NCI-H510A treated with DMSO at 0.1 percent for 48 hours (cell line): ENCODE measurements at places on chromosomes 7 and 10.

DNA sequence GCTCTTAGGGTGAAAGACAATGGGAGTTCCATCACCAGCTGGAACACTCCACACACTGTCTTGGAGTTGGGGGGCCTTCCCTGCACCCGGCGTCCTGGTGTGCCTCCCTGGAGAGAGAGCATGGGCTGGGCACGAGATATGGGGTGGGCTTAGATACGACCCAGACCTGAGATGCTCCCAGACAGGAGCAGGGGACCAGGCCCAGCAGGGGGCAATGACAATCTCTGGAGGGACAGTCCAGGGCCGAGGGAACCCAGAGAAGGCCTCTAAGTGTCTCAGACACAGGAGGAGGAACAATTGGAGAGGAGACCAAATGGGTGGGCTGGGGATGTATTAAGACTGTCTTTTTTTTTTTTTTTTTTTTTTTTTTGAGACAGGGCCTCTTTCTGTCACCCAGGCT is 40.0 kb downstream of the MYL10 start:
- DNase-seq: no peak

GRCh38 chr10:20407357-20407756 is 489.8 kb downstream of the NEBL start:
- DNase-seq: no peak

DNA sequence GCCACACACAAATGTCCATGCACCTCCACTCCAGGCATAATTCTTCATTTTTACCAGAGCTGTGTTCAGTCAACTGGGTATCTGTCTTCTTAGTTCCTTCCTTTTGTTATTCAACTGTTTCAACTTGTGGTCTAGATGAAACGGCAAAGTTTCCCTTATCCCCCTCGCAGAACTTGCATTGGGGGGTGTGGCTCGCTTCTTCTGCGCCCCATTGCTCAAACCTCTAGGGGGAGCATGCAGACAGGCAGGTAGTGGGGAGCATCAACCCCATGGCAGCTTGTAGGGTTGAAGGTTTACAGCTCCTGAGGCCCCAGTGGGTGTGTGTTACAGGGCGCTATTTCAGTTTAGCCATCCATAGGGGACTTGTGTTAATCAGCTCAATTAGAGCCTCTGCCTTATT is 38.3 kb upstream of the COBL start:
- DNase-seq: no peak

GRCh38 chr7:120723465-120724385 is 134.2 kb downstream of the TSPAN12 start:
- DNase-seq: no peak

- DNase-seq: no peak
Measured at GRCh38 chr7:133452577-133452976, 199.7 kb downstream of the EXOC4 start.

DNA sequence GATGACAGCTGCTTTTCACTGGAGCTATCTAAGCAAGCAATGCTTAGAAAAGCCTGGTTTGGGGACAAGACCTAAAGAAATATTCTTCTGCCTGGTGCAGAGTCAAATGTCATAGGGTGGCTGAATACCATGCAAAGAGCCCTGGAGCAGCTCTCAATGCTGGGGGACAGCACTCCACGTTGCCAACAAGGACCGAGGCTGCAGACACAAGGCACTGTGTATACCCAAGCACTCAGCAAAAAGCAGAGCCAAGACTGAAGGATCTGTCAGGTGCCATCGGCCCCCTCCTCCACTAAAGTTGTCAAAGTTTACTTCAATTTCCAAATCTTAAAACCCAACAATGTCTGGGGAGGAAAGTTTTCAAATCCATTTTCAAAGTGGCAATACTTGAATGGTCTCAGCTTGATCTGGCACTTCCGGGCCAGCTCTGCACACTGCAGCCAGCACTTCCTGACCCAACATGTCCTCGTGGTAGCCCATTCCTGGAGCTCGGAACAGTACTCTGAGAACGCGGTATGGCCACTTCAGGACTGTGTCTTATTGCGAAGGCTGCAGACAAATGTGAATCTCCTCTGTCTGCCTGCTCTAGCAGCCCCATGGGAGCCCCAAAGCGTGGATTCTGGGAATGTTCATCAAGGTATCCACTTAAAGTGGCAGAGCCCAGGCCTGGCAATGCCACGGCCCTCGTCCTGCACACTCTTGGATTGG is 191.8 kb downstream of the TNS3 start:
- no peak for DNase-seq

DNA sequence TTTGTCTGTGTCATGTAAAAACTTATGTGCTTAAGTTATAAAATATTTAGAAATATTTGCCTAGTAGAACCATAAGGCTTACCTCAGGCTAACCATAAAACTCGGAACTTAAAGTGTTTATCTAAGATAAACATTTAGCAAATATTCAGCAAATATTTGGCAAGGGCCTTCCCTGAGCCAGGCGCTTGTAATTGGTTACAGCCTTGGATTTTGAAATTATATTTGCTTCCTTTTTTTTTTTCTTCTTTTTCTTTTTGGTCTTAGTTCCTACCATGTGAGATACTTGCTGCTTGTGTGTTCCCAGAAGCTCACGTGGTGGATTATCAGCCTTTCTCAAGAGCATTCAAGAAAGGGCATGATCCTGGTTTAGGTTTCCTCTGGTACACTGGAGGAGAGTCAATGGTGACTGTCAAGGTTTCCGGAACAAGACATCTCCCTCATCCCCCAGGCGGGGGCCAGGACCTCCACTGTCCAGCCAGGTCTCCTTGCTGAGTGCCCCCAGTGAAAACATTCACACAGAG is 5.2 kb upstream of the BRI3 start:
- no peak for DNase-seq

DNA sequence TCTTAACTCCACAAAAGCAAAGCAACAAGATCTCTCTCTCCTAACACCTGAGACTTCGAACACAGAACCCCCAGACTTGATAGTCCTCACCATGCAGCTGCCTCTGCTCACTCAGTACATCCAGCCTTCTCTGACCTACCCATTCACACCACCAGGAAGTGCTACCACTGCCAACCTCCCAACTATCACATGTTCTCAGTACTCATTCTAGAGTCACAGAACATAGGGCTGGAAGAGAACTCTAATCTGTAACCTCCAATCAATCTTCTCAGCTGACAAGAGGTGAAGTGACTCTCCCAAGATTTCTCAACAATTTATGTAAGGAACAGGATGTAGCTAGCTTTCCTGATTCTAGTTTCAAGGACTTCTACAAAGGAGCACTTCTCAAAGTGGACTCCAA is 3.8 kb downstream of the NUDCD3 start:
- no peak for DNase-seq

DNA sequence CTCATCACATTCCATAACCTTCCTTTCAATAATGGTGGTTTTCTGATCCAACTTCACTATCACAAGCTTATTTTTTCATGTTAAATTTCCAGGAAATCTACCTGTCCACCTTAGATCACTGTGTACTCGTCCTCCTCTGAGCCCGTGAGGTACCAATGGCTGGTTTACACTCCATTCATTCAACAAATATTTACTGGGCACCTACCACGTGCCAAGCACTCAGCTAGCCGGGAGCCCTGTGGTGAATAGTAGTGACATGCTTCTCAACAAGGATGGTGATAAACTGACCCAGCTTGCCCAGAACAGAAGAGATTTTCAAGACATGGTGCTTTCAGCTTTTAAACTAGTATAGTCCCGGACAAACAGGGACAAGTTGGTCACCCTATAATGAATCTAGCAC is 98.2 kb downstream of the FAM204A start:
- DNase-seq: no peak

DNA sequence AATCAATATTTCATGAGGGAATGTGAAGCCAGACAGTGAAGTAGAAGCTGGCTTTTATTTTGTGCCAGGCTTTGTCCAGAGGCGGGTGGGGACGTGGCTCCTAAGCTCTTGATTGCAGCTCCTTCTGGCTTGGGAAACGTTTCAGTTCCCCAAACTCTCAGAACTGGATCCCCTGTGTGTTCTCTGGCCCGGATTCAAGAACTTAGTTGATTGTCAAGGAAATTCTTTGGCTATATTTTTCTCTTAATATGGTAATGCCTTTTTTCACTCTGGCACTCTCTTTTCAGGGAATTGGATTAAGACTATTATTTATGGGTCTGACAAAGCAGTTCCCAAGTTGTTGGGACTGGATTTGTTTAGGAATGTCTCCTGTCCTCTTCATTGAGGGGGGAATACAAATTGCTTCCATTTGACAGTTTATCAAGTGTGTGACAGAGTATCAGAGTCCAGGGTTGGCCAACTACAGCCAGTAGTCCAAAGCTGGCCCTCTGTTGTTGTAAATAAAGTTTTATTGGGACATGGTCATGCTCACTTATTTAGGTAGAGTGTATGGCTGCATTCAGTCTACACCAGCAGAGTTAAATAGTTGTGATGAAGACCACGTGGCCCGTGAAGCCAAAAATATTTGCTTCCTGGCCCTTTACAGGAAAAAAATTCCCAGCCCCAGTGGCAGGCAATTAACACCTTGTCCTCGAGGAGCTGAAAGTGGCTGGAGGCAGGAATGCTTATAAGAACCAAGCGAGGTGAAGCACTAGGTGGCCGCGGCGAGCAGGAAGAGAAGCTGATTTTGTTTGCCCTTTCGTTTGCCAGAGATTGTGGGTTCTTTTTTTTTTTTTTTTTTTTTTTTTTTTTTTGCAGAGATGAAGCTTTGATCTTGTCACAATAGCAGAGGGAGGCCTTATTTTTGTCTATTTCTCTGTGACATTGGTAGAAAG is 34.3 kb downstream of the HTRA1 start:
- no peak for DNase-seq

DNA sequence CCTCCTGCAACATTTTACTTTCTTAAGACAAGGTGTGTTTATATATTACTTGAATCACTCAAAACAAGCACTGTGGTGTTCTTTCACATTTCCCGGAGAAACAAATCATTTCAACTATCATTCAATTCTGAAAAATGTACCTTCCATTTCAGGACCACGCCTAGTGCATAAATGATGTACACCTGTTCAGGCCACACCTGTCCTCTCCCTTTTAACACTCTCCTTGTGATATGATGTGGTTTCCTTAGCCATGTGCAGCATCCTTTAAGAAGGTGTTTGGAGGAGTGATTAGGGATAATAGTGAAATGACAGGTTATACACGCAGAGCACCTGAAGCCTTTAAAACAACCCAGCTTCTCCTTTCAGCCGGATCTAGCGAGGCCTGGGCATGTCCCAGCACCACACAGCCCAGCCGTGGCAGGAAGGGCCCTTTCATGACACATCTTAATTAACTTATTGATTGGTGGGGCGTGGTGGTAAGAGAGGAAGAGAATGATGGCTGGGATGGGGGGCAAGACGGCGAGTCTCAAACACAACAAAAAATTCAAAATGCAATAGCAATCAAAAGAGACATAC is 26.9 kb downstream of the ABLIM1 start:
- no peak for DNase-seq

DNA sequence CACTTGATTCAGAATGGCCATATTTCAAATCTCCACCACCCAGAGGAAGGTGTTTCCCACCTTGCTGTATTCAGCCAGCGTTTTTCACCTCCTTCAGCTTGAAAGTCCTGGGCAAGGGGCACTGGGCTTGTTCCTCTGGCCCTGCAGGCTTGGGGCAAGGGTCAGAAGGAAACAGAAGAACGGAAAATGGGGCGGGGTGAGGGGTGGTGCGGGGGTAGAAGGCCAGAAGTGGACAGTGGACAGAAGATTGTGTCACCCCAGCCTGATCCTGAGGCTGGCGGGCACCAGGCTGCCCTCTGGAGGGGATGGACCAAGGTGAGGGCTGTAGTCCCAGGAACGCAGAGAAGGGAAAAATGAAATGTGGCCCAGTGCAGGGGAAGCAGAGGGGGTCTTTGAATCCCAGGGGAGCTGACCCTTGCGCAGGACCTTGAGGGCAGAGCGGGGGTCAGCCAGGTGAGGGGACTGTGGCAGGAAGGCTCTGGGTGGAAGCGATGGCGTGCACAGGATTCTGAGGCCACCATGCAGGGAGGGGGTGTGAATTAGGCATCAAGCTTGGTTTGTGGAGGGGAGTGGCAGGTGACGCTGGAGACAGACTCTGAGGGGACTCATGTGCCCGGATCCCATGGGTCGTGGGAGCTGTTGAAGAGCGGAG is 23.0 kb downstream of the TMEM120A start:
- DNase-seq: no peak

- DNase-seq: no peak
Measured at GRCh38 chr7:54907981-54908380, 110.8 kb upstream of the EGFR start.

- no peak for DNase-seq
Measured at GRCh38 chr10:73211106-73211811, 35.8 kb downstream of the DNAJC9 start.

DNA sequence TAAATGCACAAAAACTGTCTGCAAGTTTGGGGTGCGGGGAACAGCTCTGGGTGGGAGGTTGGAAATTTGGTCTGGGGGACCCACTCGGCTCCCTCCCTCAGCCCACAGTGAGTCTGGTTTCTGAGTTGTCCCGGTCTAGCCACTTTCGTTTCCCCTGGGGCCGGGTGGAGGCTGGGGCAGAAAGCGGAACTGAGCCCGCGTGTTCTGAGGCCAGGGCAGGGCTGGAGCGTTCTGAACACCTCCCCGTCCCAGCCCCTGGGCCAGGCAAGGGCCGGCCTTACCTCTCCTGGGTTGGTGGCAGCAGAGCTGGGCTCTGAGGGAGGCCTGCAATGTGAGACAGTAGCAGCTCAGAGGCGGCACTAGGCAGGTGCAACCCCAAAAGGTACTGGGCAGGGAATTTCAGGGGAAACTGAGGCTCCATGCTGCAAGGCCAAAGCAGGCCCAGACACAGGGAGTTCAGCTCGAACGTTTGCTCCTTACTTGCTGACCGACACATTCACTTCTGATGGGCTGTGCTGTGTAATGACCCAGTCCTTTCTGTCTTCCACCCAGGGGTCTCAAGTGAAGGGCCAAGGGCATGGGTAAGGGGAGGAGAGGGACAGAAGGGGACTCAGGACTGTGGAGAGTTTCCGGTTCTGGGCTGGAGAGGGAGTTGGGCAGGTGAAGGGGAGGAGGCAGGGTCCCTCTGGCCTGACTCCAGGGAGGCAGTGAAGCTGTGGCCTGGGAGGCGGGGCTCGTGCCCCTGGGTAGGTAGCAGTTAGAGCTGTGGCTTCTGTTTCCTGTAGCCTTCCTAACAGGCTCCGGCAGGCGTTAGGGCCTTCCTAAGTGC is 3.0 kb downstream of the IRF5 start:
- DNase-seq: peak; percentile 31
